K562 (cell line): ENCODE measurements at places on chromosomes 6 and 20.

DNA sequence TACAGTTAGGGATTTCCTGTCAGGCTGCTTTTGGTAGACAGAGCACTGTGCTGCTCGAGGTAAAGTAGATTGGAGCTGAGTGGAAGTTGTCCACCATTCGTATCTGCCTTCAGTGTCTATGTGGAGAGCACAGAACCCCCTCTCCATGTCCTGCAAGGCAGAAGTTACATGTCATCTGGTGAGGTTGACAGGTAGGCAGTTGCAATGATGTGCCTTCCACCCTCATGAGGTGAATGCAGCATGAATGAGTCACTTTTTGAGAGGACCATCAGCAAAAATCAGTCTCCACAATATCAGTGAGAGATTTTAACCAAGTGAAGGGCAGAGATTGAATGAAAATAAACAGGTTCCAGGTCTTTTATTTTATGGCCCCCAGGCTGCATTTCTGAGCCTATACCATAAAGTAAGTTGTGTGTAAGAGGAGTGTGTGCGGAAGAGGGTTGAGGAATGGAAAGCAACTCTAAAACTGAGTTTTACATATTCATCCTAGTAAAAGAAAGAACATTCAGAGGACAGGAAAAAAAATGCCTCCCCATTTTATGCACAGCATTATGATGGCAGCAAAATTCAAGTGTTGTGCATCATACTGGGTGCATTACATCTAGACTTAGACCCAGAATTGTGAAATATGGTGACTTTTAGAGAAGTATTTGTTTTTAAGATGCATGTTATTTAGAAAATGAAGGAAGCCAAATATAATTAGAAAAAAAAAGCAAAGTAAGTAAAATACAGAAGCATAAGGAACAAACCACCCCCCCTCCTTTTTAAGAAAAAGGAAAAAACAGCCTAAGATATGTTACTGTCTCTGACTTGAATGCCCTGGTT is 15.8 kb downstream of the TRAPPC3L start:
- no peak for DNase-seq

DNA sequence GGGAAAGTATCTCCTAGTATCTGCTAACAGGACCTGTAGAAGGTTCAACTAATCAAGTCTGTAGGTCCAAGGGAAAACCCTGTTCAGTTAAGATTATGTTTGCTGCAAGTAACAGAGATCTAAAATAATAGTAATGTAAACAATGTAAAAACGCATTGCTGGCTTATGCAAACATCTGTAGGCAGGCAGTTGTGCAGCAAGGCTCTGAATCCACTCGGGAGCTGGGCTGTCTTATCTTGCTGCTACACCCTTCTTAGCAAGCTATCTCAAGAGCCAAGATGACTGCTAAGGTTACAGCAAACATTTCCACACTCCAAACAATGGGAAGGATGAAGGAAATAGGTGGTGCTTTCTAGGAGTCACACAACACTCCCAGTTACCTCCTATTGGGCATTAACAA is 397.3 kb upstream of the NRSN1 start:
- no peak for DNase-seq

DNA sequence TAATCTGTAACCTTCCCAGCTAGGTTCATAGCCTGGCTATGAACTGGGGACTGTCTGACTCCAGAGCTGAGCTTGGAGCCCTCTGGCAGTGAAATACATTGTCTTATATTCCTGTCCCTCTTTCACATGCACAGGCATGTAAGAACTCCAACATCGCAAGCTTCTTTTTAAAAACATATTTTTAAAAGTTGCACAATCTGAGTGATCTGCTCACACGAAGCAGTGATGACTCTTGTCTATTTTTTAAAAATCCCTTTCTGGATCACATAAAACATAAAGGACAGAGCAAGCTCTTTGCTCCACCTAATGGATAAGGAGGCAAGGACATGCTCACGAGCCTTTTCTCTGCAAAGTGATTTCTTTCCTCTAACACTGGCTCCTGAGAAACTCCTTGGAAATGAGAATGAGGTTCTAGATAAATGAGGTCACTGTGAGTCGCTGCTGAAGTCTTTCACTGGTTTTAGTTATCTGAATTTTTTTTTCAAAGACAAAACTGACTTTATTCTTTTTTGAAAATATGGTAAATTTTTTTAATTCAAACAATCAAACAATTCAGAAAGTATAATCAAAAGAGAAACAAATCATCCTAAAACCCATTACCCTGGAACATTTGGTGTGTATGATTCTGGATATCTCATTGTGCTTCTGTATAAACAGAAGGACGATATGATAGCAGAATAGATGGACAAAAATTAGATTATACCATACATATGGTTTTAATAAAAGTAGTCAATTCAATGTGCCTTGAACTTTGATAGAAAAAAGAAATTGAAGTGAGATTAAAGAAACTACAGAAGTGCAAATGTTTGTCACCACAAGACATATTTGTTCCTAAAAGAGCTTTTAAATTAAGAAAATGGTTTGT is 30.8 kb downstream of the IL20RA start:
- no peak for DNase-seq

GRCh38 chr20:50285376-50286173 is 94.9 kb downstream of the CEBPB start:
- DNase-seq = no peak

GRCh38 chr20:44091026-44091425 is 96.0 kb downstream of the JPH2 start:
- peak; percentile 20 for DNase-seq

GRCh38 chr6:128474481-128474880 is 45.9 kb downstream of the PTPRK start:
- no peak for DNase-seq

DNA sequence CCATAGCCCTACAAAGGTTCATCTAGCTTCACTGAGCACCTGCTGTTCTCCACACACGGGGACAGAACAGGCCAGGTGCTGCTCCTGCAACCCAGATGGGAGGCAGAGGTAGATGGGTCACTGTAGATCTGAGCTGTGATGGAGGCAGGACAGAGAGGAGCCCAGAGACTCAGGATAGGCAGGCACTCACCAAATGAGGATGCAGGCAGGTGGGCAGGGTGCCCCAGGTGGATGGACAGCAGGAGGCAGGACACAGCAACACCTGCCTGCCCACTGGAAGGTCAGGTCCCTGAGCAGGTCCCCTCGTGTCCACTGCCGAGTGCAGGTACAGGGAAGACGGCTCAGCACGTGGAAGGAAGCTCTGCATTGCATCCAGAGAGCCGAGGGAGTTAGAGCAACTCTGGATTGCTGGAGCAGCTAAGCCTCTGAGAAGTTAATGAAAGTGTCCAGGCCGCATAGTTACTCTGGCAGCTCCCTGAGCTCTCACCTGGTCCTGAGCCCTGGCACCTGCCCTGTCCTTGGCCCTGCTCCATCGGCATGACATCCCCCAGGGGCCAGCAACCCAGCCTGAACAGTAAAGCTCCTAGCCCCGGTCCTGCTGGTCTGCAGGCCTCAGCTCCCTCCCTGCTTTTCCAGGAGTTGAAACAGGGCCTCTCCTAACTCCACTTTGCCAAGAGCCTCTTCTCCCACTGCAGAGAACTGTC is 4.9 kb upstream of the YTHDF1 start:
- DNase-seq = no peak

GRCh38 chr6:34347303-34347702 is 45.2 kb downstream of the NUDT3 start:
- DNase-seq = no peak

DNA sequence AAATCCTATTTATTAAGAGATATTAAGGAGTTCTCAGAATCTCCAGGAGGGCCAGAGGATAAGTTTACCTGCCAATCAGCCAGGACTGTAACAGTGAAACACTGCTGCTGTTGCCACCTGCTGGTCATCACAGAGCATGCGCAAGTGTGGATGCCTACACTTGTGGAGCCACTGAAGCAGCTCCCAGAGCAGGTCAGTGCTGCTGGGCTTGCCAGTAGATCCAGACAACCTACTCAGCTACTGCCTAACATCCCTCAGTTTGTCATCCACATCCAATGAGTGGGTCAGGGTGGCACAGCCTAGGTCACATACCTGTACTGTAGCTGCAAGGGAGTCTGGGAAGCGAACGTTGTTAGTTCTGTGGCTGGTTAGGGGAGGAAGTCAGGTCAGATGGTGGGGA is 18.3 kb upstream of the NHSL1 start:
- DNase-seq = peak; percentile 31

- no peak for DNase-seq
Observed at GRCh38 chr20:23092861-23093495, 6.9 kb upstream of the CD93 start.

DNA sequence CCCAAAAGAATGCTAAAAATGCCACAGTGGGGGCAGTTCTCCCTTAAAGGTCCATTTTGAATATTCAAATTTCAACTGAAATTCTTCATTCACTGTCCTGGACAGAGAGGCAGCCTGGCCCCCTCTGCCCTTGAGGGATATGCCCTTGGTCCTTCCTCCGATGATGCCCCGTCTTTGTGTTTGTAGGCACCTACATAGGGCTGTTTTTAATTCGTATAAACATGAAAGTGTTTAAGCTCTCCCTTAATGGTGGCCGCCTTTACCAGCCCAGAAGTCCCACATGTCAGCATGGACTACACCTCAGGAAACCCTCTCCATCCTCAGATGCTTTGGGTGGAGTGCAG is 70.2 kb downstream of the SSR1 start:
- DNase-seq = no peak

- no peak for DNase-seq
Observed at GRCh38 chr20:61099806-61100205, 152.3 kb upstream of the CDH4 start.

DNA sequence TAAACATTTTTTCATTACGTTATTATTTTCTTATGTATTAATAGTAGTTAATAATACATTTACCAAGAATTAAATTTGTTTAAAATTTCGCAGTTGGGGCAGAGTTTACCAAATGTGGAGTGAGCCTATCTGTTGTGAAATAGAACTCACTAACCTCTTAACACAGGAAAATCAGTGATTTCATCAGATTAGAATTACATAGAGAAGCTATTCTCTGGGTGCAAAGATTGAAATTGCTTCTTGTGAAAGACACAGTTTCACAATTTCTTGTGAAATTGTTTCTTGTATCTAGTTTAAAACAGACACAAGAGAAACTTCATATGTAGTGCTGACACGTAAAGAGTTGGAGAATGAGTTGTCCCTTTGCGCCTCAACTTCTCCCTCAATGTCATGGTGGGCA is 69.4 kb upstream of the PRL start:
- DNase-seq = no peak

DNA sequence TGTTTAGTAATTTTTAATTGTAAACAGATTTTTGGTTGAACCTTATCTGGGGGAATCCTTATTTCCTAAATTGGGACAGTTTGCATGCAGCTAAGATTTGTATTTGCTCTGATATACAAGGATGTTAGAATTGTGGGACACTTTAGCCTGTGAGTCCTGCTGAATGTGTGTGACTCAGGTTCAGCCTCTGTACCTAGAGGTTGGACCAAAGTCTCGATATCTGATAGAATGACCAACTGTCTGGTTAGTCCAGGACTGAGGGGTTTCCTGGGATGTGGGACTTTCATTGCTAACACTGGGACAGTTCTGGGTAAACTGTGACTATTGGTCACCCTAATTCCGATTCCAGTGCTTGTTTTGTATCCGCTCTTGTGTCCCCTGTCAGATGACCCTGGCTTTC is 20.2 kb upstream of the TULP4 start:
- no peak for DNase-seq

- no peak for DNase-seq
Observed at GRCh38 chr20:45998761-45999160, 9.9 kb upstream of the MMP9 start.

DNA sequence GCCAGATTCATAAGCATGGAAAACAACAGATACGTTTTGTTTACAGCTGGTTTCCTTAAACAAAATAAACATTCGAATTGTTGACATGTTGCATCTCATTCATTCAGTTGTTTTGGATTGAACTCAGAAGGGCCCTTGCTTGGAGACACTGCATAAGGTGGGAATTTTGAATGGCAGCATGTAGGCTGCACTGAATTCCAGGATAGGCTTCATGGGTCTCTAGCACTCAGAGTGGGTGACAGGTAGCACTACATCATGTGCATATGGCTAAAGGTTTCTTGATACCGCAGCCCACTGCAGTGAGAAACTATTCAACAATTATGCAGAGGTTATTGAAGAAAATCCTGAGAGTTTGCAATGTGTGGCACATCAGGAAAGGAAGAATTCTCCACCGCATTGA is 1.6 kb downstream of the BEND6 start:
- no peak for DNase-seq

GRCh38 chr6:89644864-89645263 is 6.3 kb upstream of the LYRM2 start:
- no peak for DNase-seq

GRCh38 chr6:5898102-5898501 is 108.6 kb downstream of the NRN1 start:
- DNase-seq = no peak

GRCh38 chr6:23447731-23448130 is 678.3 kb upstream of the NRSN1 start:
- DNase-seq = no peak

DNA sequence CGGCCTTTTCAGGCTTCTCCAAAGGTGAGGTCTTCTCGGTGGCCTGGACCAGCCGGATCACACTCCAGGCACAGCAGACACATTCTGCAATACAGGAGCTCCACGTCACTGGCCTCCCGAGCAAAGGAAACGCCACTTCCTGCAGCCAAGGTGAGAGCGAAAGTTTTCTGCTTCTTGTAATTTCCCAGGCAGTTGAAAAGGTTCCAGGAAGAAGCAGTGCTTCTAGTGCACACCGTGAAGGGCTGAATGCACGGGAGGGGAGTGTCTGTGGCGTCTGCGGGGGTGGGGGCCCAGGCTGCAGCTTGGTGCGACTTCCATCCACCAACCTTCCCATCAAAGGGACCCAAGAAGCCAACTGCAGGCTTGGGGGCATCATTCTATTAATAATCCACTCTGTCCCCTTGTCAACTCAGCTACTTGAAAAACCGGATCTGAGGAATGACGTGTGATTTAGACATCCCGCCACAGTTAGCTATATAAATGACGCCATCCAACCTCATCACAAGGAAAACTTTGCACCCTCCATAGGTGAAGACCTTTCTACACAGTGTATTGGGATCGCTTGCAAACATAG is 61.1 kb downstream of the NFATC2 start:
- DNase-seq = no peak

DNA sequence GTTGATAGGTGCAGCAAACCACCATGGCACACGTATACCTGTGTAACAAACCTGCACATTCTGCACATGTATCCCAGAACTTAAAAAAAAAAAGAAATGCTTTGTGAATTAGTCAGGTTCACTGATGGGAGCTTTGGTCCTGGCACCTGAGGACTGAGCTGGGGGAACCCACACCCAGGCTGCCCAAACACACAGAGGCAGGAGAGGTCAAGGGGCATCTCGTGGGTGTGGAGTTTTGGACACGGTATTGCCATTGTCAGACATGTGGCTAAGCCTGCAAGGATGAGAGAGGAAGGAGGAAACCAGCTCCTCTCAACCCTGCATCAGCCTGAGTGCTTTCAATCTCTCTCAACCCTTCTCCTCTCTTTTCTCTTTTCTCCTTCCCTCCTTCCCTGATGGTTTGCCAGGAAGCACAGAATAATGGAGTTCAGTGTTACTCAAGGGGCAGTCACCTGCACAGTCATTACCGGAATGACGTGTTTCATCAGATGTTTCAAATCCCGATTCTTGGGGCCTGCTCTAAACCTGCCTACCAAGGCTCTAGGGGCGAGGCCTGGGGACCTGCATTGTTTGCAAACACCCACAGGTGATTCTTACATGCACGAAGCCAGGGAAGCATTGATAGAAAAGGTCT is 89.9 kb upstream of the NEDD9 start:
- no peak for DNase-seq
